Muscle of arm (tissue), 14 donors: ENCODE measurements at places on chromosomes 7 and 10. TPM values are rescaled to one million over a fixed set of nuclear protein-coding genes. Genes with fewer than 3 reads are reported as not detected.

FGFBP3 gene
- polyA plus RNA-seq, result 2.0 TPM

DNAJB12 gene
- polyA plus RNA-seq, result 21.4 TPM

CCDC172 gene
- not detected for polyA plus RNA-seq

VTI1A gene
- polyA plus RNA-seq, result 13.3 TPM

PNLIPRP2 gene
- polyA plus RNA-seq, result 0.79 TPM

MUC12 gene
- not detected for polyA plus RNA-seq

LRRC18 gene
- 0.07 TPM for polyA plus RNA-seq

DNA sequence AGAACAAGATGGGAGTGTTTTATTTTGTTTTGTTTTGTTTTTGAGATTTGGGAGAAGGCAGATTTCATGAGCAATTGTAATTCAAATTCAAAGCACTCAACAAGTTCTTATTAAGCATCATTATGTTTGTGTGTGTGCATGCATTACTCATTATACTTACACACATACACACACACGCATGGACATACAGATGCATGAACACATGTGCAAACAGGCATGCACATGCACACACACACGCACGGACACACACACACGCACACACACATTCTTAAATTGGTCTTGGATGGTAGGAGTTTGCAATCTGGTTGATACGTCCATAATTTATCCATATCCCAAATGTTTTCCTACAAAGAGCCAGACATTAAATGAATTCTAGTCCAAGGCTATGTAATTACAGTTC, 702.8 kb downstream of the INHBA start:
- no peak for DNase-seq

DNA sequence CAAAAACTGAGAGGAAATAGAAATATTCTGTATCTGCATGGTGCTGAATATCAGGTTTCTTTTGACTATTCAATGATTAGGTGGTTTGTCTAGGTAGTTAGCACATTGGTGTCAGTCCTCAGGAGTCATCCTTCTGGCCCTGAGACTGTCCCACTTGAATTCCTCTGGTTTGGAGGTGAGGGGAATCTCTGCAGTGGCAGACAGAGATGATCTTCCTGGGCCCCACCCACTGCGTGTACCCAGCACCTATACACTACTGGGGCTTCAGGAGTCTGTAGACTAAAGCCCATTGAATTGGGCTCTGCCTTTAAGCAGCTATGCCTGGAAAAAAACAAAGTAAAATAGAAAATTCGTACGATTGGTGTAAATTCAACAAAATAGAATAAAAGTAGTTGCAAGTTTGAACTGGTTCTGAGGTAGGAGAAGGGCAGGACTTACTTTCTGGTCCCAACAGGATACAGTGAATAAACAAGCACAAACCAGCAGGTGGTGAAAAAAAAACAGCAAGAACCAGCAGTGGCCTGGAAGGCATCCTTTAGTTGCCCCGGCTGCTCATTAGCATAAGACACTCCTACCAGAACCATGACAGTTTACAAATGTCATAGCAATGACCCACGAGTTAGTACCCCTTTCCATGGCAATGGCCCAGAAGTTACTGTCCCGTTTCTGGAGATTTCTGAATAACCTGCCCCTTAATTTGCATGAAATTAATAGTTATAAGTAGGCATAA, 1.7 kb downstream of the LIPM start:
- no peak for DNase-seq

- DNase-seq, result no peak
These were observed 18.8 kb downstream of the POLL start for GRCh38 chr10:101569323-101569621.

- no peak for DNase-seq
These were observed 3.0 kb upstream of the CYP2W1 start for GRCh38 chr7:979886-980571.

GRCh38 chr7:103117465-103117864, 31.4 kb downstream of the NAPEPLD start:
- no peak for DNase-seq

DNA sequence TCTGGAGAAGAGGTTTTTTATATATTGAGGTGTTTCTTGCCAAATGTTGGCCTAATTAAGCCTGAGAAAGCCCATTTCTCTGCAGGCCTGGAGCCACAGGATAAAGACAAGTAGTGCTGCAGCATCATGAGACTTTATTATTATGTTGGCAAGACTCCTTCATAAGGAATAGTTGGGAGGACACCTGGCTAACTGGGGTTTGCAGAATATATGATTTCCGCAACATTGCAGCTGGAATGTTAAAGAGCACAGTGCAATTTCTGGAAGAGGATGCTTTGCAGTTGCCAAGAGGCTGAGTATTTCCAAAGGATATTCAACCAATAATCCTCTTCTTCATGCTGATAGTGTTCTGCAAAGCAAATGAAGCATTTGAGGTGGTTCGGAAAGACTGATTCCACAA, 1512.8 kb upstream of the LRRTM3 start:
- peak; percentile 59 for DNase-seq

DNA sequence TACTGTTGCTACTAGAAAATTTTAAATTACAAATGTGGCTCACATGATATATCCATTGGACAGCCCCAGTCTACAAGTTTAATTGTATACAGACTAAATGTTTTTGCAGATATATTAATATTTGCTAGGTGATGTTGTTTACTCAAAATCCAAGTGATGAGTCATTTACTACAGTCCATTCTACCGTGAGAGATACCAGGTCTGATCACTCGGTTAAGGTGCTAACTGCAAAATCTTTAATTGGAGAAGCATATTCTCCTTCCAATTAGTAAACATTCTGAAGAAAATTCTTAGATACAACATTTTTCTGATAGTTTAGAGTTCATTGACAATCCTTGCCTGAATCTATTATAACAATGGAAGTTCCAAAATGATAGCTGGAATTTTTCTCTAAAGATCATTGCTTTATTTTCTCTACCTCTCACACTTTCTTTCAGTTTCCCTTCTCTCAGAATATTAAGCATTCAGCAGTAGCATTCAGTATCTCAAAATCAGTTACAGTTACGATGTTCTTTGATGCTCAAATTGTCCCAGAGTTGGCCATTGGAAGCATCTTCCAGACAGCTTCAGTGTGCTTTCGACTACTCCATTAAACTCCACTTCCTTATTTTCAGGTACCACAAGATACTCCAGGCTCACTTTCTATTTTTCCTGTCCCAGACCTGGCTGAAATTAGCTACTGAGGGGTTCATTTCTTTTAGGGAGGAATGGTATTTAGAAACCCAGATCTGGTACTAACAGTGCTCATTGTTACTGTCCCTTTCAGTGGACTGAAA, 2.3 kb downstream of the ABCB1 start:
- DNase-seq, result no peak
